ENCODE measurements at places on chromosomes 5 and 9. TPM values are rescaled to one million over a fixed set of nuclear protein-coding genes. Genes with fewer than 3 reads are reported as not detected.

KIF24 gene
- 0.21 TPM for total RNA-seq

CYLC2 gene
- total RNA-seq = not detected

PCDHGC3 gene
- total RNA-seq = 51.4 TPM

SPINK9 gene
- not detected for total RNA-seq

PCDHB16 gene
- total RNA-seq = 18.3 TPM

PCDHA9 gene
- not detected for total RNA-seq

ANKRD34B gene
- not detected for total RNA-seq

ENTREP1 gene
- total RNA-seq = 4.2 TPM

PLPP7 gene
- 15.8 TPM for total RNA-seq

FGF1 gene
- 23.5 TPM for total RNA-seq

HBEGF gene
- total RNA-seq = 3.0 TPM

CD74 gene
- 1,940 TPM for total RNA-seq

SLC24A2 gene
- not detected for total RNA-seq

PCDHGA9 gene
- total RNA-seq = 3.2 TPM

ENHO gene
- not detected for total RNA-seq

PROB1 gene
- 4.3 TPM for total RNA-seq

DENND1A gene
- 37.3 TPM for total RNA-seq
